ENCODE measurements at places on chromosomes 4 and X. TPM values are rescaled to one million over a fixed set of nuclear protein-coding genes. Genes with fewer than 3 reads are reported as not detected.

P2RY8 gene
- not detected for total RNA-seq

CENPE gene
- total RNA-seq: 1.1 TPM

CCNA2 gene
- 1.8 TPM for total RNA-seq

EXOC1L gene
- not detected for total RNA-seq

TRAPPC2 gene
- total RNA-seq: 24.5 TPM

SLC38A5 gene
- total RNA-seq: 46.3 TPM

AMTN gene
- not detected for total RNA-seq

TXK gene
- 1.7 TPM for total RNA-seq

TMSB15C gene
- total RNA-seq: 4.2 TPM

CENPVL2 gene
- 0.41 TPM for total RNA-seq

UGT2B17 gene
- total RNA-seq: not detected

GATA1 gene
- not detected for total RNA-seq

FMR1NB gene
- total RNA-seq: not detected

EGFL6 gene
- total RNA-seq: 0.81 TPM

CTAG2 gene
- total RNA-seq: not detected

Measured in dorsolateral prefrontal cortex (tissue), 122 donors.